ENCODE measurements at places on chromosomes 12 and 14.

DNA sequence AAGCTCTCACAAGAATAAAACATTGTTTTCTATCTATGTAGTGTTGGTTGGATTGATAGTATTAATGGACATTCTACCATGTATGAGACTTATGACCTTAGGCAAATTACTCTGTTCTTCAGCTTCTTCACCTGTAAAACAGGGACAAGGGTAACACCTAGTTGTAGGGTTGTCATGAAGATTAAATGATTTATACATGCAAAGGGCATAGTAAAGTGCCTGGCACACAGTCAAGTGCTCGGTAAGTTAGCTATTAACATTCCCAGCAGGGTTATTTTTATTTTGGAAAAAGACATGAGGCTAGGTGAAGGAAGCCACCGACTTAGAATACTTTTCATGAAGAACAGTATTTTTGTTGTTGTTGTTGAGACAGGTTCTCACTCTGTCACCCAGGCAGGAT, 71.2 kb upstream of the PLXNC1 start:
- no peak for DNase-seq

- DNase-seq, result no peak
Measured at GRCh38 chr12:50276912-50277671, 6.2 kb downstream of the LIMA1 start.

- no peak for DNase-seq
Measured at GRCh38 chr14:48247977-48248376, 572.6 kb upstream of the MDGA2 start.

- DNase-seq, result no peak
Measured at GRCh38 chr14:33876274-33876673, 74.6 kb downstream of the EGLN3 start.

DNA sequence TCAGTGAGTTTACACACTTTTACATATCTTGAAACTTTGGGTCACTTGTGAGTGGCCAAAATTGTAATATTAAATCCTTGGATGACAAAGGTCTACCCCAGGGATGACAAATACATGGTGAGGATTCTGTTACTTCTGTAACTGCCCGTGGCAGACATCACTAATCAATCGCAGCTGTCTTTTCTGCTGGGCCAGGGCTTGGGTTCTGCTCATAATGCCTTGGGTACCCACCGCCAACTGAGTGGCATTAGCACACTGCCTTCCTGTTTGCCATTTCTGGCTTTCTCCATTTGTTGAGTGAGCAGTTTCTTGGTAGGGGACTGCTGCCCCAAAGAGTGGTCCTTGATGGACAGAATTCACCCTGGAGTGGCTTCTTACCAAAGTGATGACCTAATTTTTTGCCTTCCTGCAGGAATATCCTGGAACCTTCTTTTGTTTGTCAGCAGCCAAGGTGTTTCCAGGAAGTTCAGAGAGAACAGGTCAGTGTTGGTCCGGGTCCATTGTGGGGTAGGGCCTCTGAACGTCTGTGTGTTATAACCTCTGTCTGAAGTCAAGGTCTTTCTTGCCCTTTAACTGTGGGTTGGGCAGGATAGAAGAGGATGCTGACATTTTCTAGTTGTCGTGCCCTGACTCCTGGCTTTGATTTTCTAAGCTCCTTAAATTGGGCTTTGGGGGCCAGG, 6.2 kb downstream of the TSPAN9 start:
- no peak for DNase-seq

All from mucosa of gallbladder (tissue), 1 donor.